ENCODE measurements at places on chromosomes 12 and 14. TPM values are rescaled to one million over a fixed set of nuclear protein-coding genes. Genes with fewer than 3 reads are reported as not detected.

- H3K4me3 ChIP-seq = peak overlapping the region; percentile 90
- H3K27ac ChIP-seq = peak overlapping the region; percentile 59
- H3K4me1 ChIP-seq = peaks cover 34% of the 10 kb centered on the region
- H3K27me3 ChIP-seq = no peaks in the 10 kb centered on the region
- H3K36me3 ChIP-seq = peaks cover 67% of the 10 kb centered on the region
- peak; percentile 53 for DNase-seq
These were observed 13.2 kb upstream of the CDH24 start for GRCh38 chr14:23070262-23071129.

- H3K4me1 ChIP-seq = peaks cover 16% of the 10 kb centered on the region
- H3K4me3 ChIP-seq = no peak overlapping the region
- H3K27me3 ChIP-seq = no peaks in the 10 kb centered on the region
These were observed 68.4 kb upstream of the PTGR2 start for GRCh38 chr14:73783107-73783727.

GRCh38 chr14:106302661-106303060 is 776.3 kb downstream of the TMEM121 start:
- H3K4me3 ChIP-seq = no peak overlapping the region
- no peaks in the 10 kb centered on the region for H3K36me3 ChIP-seq
- no peaks in the 10 kb centered on the region for H3K4me1 ChIP-seq
- no peak overlapping the region for H3K27ac ChIP-seq
- DNase-seq = no peak
- H3K27me3 ChIP-seq = no peaks in the 10 kb centered on the region

LPAR5 gene
- total RNA-seq = 0.59 TPM

Data from endodermal cell (in vitro differentiated cells).